ENCODE measurements at places on chromosomes 5 and 9.
A peak's percentile ranks its signal among the peaks of the same experiment; 100 is the strongest.

- no peak for DNase-seq
Observed at GRCh38 chr5:56746553-56747339, 68.6 kb upstream of the MAP3K1 start.

DNA sequence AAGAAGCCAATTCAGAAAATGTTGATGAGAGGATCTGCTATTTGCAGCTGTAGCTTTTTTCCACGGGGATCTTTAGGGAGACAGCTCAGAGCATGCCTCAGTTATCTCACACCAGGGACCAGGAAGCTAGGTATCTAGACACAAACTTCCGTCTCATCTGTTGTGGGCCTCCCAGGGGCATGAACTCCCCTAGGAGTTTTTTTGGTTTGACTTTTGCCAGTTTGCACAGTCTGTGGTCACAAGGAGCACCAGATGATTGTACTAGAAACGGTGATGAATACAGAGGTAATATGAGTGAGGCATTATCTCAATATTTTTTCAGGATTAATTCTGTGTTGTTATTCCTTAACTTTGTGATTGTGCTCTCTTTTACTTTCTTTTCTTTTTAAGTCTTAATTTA is 533.2 kb upstream of the SEMA6A start:
- DNase-seq, result no peak

- no peak for DNase-seq
Observed at GRCh38 chr9:127318651-127319167, 54.1 kb downstream of the GARNL3 start.

DNA sequence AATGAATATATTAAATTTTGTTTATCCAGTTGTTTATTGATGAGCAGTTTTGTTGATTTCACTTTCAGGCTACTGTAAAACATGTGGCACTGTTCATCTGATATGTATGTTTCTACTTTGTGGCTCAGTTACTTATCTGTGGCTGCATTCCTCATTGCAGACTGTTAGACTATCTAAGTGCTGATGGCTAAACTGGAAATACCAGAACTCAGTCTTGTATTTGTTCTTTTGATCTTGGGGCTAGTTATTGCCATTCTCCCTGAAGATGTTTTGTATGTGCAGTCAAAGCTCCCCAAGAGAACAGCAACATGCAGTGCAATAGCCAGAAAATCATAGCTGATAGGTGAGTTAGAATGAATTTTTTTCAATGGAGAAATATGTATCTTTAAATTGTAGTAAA is 162.2 kb downstream of the GADD45G start:
- no peak for DNase-seq

GRCh38 chr9:107405511-107405910 is 84.1 kb downstream of the KLF4 start:
- no peak for DNase-seq

GRCh38 chr5:150161242-150162141 is 5.1 kb upstream of the CDX1 start:
- no peak for DNase-seq

GRCh38 chr5:15286650-15287049 is 213.3 kb upstream of the FBXL7 start:
- DNase-seq, result peak; percentile 30

DNA sequence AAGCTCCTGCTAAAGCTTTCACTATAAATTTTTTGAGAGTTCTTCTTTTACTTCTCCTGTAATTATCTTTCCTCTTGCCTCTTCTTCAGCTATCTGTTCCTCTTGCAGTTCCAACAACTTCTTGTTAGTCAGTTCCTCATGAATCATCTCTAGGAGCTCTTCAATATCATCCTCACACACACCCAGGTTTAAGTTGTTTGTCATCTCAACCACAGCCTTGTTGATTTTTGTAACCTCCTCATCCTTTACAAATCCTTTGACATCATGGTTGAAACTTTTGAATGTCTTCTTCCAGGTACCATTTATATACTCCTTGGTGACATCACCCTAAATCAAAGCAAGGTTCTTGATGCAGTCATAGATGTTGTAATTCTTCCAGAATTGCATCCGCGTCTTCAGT is 106.3 kb upstream of the MAMDC2 start:
- no peak for DNase-seq

DNA sequence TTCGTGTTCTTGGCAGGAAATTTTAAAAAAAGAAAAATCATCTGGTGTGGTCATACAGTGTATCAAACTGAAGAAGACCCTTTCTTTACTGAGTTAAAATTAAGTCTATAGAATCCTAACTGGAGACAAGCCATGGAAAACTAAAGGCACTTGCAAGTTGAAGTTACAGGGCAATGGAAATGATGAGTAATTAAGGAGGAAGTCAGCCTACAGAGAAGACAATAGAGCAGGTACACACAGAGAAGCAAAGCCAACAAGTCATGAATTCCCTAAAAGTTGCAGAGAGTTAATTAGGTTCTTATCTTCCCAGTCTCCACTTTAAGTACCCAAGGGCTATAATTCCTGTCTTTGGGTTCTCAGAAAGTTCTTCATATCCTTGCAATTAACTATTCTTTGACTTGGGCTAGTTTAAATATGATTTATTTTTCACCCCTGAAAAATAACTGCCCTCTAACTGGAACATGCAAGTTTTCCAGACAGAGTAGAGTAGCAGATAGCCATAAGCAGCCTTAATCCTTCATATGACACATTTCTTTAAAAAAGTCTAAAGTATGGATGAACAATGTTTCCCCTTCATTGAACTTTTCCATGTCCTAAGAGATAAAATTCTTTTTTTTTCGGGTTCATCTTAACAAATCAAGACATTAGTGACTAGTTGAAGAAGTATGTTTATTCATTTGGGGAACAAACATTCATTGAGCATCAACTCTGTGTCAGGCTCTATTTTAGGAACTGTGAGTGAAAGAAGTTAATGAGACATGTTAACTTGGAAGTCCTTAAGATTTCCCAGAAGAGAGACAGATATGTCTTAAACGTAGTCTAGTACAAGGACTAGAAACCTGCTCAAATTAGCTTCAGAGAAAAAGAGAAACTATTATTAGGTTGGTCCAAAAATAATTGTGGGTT is 5.2 kb upstream of the ITGA2 start:
- no peak for DNase-seq

DNA sequence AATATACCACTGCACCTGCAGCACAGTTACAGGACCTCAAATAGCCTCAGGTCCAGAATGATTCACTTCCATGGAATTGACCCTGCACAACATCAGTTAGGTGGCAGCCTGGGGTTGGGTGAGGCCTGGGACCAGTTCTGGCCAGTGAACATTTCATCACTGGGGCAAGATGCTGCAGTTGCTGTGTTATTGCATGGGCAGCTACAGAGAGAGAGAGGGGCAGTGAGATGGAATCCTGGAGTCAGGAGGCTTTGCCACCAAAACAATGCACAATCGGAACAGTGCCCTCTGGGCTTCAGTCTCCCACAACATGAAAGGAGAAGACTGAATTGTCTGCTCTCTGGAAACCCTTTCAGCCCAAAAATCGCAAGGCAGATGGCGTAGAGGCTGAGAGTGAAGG is 51.8 kb downstream of the SH3TC2 start:
- peak; percentile 43 for DNase-seq

- DNase-seq, result no peak
Observed at GRCh38 chr5:171575386-171575785, 155.9 kb downstream of the FGF18 start.

- no peak for DNase-seq
Observed at GRCh38 chr9:124290053-124290591, 32.4 kb downstream of the NEK6 start.

DNA sequence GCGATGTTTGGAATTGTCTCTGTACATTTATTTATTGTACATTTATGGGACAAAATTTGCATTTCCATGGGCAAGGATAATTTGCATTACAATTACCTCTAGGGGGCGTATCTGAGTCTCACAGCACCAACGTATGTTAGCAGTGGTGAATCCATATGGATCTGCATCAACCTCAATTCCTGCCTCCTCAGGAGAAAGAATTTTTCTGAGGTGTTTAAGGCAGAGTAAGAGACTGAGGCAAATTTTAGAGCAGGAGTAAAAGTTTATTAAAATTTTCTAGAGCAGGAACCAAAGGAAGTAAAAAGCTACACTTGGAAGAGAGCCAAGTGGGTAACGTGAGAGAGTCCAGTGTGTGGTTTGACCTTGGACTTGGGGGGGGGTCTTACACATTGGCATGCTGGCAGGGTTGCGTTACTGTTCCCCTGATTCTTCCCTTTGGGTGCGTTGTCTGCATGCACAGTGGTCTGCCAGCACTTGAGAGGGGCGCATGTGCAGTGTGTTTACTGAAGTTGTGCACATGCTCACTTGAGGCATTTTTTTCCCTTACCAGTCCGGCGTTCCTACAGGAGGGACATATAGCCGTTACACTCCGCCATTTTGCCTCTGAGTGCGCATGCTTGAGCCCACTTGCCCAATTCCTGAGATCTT is 21.0 kb upstream of the RAB14 start:
- DNase-seq, result peak; percentile 60

DNA sequence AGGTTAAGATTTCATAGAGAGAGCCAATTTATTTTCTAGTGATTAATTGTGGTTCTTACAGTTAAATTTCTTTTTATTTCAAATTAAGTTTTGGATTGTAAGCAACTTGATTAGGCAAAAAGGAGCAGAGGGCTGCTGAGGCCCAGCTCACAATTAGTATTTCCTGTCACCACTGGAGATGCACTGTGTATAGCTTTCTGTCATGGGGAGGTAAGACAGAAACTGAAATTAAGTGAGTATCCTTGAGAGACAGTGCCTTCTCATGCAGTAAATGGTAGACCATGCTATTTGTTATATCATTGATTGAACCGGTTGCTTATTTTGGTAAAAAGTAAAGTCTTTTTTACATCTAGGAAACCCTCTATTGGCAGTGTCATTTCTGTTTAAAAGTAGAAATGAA is 190.7 kb downstream of the CCDC171 start:
- no peak for DNase-seq

DNA sequence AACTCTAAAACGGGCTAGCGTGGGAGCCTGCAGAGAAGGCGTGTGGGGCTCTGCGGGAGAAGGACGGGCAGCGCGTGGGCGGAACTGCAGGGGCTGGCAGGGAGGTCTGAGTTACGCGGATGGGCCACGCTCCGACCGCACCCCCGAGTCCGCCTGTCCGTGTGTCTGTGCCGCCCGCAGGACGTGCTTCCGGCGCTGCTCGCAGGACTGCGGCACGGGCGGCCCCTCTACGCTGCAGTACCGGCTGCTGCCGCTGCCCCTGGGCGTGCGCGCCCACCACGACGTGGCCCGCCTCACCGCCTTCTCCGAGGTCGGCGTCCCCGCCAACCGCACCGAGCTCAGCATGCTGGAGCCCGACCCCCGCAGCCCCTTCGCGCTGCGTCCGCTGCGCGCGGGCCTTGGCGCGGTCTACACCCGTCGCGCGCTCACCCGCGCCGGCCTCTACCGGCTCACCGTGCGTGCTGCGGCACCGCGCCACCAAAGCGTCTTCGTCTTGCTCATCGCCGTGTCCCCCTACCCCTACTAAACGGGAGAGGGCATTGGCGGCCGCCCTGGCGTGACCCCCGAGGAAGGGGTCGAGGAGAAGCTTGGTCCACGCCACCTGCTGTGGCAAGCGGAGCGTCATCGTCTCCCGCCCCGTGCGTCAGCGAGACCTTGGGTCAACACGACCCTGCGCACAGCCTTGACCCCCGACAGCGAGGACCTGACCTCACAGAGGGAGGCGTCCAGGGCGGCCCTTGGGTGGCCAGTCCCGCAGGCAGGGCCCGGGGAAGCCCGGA is 11.4 kb upstream of the ASS1 start:
- DNase-seq, result no peak

DNA sequence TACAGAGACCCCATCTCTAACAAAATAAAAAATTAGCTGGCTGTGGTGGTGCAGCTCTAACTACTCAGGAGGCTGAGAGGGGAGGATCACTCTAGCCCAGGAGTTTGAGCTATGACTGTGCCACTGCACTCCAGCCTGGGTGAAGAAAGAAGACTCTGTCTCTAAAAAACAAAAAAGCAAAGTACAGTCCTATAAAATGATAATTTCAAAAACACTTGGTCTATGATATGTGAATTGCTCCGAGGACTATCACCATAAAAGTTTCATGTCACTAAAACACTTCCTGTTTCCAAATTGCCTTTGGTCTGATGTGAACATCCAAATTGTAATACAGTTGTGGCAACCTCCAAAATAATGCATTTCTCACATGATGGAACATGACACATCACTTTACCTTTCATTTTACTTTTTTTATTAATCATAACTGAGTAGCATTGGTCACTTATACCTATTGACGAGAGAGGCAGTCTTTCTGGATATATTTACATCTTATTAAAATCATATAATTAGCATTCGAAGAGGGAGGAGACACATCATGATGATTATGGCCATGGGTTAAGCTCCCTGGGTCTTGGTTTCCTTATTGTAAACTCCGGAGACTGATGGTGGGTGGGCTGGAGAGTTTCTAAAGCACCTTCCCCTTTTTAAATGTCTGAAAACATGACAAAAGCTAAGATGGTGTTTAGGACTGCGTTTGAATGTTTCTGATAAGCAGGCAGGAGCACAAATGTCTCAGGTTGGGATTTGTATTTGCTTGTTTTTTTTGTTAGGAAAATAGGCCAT is 25.8 kb upstream of the CD180 start:
- DNase-seq, result no peak

- no peak for DNase-seq
Observed at GRCh38 chr5:5140479-5141338, 579 bp downstream of the ADAMTS16 start.

- DNase-seq, result no peak
Observed at GRCh38 chr5:38032149-38032548, 192.3 kb upstream of the GDNF start.

DNA sequence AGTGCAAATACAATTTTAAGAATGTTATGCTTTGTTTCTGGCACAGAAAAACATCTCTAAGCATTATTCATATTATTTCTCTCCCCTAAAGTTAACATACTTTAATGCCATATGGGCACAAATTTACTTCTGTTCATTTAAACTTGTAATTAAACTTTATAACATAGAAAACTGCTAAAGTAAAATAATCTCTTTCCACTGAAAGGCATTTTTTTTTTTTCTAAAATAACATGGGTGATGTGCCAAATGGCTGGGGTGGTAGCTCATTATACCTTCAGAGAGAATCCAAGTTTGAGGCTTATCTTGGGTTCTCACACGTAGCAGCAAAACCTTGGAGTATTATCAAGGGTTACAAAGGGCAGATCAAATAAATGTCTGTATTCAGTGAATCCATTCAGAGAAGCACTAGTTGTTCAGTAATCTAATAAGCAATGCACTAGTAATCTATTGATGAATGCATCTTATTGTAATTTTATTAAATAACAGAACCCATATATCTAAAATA is 257.6 kb upstream of the POU5F2 start:
- DNase-seq, result no peak

- DNase-seq, result no peak
Observed at GRCh38 chr9:77975036-77975435, 56.6 kb downstream of the GNAQ start.

DNA sequence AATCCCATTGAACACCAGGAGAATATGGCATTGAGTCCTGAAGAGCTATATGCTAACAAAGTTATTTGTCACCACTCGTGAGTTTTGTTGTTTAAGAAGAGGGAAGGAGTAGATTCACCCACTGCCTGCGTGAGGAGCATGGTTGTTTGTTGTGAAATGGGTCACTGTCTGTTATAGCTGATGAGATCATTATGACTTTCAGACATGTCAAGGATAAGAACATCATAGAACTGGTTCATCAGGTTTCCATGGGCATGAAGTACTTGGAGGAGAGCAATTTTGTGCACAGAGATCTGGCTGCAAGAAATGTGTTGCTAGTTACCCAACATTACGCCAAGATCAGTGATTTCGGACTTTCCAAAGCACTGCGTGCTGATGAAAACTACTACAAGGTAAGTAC is 76.9 kb downstream of the SYK start:
- no peak for DNase-seq

Data from putamen (tissue), 1 donor.